ENCODE measurements at places on chromosomes 13 and 19.
A peak's percentile ranks its signal among the peaks of the same experiment; 100 is the strongest.

- DNase-seq, result no peak
These were observed 5.0 kb upstream of the IGSF23 start for GRCh38 chr19:44608391-44608821.

- DNase-seq, result no peak
These were observed 239.2 kb upstream of the SLITRK1 start for GRCh38 chr13:84121456-84121855.

- no peak for DNase-seq
These were observed 23.7 kb upstream of the TNFSF14 start for GRCh38 chr19:6693681-6694080.

GRCh38 chr19:11447347-11448262 is 12.2 kb downstream of the PRKCSH start:
- no peak for DNase-seq

- no peak for DNase-seq
These were observed 4.7 kb downstream of the LENG1 start for GRCh38 chr19:54154603-54155345.

DNA sequence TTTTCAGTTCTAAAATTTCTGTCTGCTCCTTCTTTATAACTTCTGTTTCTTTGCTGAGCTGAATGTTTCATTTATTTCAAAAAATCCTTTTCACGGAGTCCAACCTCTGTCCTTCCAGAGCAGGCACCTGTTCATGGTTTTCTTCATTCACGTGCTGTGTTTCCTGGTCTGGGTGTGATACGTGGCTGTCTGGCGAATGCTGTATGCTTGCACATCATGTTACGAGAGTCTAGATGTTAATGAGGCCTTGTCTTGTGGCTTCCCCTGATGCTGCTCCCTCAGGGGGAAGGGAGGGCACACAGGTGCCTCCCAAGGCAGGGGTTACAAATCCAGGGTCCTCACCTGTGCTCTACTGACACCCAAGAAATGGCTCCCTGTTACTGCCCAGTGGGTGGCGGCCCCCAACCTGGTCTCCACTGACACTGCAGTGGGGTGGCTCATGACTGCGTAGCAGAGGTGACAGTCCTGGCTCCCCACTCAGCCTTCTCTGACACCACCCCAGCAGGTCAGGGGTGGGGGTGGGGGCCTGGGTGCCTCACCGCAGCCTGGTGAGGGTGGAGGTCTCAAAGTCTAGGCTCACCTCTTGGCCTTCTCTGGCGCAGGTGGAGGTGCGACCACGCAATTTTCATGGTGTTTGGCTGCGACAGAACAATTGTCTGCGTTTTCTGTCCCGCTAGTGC is 20.1 kb upstream of the RAB20 start:
- no peak for DNase-seq

GRCh38 chr19:4357095-4357797 is 13.9 kb downstream of the MPND start:
- DNase-seq, result no peak

- no peak for DNase-seq
These were observed 10.0 kb downstream of the RFX1 start for GRCh38 chr19:13995878-13996765.

- no peak for DNase-seq
These were observed 3.6 kb upstream of the ADAMTSL5 start for GRCh38 chr19:1516395-1516753.

DNA sequence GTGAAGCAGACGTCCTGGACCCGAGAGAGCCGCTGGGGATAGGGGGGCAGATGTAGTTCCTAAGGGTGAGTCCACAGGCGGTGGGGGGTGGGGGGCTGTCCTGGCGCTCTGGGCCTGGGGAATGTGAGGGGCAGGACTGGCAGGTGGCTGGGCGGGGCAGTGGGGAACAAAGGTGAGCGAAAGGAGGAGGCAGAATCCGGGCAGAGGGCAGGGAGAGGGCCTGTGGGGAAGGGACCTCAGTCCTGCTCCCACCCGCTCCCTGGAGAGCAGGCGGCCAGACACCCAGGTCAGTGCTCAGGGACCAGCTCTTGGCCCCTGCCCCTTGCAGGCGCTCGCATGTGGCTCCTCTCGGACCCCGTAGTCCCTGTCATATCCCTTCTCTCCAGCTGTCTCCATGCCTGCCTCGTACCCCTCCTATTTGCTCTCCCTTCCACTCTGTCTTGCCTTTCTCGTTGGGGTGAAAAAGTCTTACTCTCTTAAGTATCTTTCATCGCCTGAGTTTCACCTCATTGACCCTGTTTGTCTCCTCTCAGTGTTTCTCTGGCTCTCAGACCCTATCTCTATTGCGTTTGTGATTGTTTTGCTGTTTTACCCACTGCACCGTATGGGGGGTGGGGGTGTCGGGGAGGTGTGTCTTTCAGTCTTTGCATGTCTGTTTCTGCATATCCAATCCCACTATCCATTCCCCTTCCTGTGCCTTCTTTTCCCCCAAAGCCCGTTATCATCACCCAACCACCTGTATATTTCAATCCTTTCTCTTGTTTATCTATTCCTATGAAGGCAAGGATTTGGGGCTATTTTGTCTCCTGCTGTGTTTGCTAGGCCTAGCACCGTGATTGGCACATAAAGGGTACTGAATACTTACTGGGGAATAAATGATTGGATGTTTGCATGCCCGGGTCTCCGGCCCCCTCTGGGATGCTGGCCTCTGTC is 5.8 kb downstream of the SPHK2 start:
- DNase-seq, result no peak

DNA sequence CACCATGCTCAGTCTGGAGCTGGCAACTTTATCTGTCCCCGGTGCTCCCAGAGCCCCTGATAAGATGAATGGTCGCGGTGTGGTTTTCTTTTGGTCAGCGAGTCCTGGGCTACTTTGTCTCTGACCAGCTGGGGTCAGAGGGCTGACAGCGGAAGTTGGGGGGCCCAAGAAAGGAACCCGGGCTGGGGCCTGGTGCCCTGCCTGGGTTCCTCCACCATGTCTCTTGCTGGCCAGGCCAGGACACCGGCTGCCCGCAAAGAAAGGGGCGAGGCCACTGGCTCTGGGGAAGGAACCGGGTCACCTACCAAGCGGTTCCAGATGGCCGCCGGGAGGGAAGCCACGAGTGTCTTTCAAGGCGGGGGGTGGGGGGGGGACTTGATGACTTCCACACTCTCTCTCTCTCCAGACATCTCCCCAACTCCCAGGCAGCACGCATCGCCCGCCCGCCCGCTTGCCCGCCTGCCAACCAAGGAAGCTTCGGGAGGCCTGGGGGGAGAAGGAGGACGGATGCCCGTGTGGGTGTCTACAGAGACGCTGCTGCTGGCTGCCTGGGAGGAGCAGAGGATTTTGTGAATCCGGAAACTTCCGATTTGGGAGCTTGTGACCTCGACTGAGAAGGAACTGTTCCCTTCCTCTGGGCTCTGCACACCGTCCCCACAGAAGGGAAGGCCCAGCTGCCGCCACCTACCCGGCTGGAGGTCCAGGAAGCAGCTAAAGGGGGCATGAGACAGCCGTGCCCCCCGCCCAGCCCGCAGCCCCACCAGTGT is 1.1 kb downstream of the PIP5K1C start:
- no peak for DNase-seq

DNA sequence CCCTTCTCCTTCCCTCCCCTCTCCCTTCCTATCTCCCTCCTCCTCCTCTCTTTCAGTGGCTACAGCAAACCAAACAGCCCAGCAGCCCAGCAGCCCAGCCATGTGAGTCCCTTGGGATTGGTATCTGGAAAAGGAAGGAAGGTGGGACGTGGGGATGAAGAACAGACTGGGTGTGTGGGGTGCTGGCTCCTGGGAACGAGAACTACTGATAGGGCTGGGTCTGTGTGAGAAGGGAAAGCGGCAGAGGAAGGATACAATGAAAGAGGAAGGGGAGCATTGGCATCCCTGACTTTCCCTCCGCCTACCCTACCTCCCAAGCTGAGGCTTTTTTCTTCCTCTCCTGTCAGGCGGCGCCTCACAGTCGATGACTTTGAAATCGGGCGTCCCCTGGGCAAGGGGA is 863 bp downstream of the AURKC start:
- DNase-seq, result no peak

- no peak for DNase-seq
These were observed 62.0 kb upstream of the C13orf46 start for GRCh38 chr13:114035583-114036531.

- no peak for DNase-seq
These were observed 4.2 kb downstream of the PLPPR2 start for GRCh38 chr19:11359421-11359820.

GRCh38 chr13:109028624-109029023 is 399.2 kb downstream of the MYO16 start:
- no peak for DNase-seq

GRCh38 chr13:75250526-75251178 is 231.3 kb downstream of the TBC1D4 start:
- DNase-seq, result no peak

- no peak for DNase-seq
These were observed 4.3 kb downstream of the CD209 start for GRCh38 chr19:7742991-7743390.

GRCh38 chr19:54373781-54374631 is 9.3 kb upstream of the LAIR1 start:
- DNase-seq, result no peak

GRCh38 chr19:55352040-55352439 is 2.5 kb downstream of the COX6B2 start:
- DNase-seq, result no peak

- no peak for DNase-seq
These were observed 206.1 kb downstream of the SUCLA2 start for GRCh38 chr13:47794963-47795362.

DNA sequence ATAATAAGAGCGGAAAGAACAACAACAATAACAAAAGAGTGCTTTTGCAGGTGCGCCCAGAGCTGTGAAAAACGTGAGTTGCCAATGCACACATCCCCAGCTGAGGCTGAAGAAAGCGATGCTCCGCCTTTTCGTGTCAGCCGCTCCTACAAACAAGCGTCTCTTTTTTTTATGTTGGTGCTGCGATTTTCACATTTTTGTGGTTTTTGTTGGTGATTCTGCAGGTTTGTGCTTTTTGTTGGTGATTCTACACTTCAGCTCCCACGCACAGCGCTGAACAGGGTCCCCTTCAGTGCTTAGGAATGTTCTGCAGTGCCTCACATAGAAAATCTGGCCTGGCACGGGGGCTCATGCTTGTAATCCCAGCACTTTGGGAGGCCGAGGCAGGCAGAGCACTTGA is 7.3 kb upstream of the SBK3 start:
- no peak for DNase-seq

- no peak for DNase-seq
These were observed 31.5 kb downstream of the ERCC5 start for GRCh38 chr13:102877303-102877702.

DNA sequence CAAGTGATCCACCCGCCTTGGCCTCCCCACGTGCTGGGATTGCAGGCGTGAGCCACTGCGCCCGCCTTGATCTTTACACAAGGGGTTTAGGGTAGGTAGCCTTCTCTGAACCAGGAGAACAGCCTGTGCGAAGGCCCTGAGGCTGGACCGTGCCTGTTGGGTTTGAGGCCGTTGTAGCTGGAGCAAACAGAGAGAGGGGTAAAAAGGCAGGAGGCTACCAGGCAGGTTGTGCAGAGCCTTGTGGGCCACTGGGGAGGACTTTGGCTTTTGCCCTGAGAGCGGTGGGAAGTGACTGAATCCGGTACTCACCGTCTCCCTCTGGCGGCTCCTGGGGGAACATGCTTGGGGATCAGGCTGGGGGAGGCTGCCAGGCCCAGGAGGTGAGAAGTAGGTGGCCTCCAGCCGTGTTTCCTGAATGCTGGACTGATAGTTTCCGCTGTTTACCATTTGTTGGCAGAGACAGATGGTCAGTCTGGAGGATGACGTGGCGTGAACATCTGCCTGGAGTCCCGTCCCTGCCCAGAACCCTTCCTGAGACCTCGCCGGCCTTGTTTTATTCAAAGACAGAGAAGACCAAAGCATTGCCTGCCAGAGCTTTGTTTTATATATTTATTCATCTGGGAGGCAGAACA is 24.6 kb downstream of the SPC24 start:
- DNase-seq, result peak; percentile 58

- DNase-seq, result no peak
These were observed 22.0 kb downstream of the NDFIP2 start for GRCh38 chr13:79502859-79503468.

DNA sequence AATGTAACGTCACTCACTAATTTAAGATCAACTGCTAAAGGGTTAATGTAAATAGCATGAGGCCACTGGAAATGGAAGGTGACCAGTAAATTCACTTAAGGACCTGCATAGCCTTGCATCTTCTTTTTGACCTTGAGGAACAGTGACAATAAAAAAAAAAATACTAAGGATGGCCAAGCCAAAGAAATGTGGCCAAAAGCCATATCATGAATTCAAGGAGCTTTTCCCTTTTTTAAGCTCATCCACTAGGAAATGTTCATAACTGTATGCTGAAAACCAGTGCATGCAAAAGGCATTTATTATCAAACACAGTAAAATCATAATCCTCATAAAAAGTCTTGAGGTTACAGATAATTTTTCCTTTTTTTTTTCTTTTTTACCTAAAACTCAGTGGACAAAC is 77.5 kb downstream of the LHFPL6 start:
- no peak for DNase-seq

GRCh38 chr19:32465176-32465575 is 59.6 kb downstream of the DPY19L3 start:
- no peak for DNase-seq

- no peak for DNase-seq
These were observed 25.1 kb downstream of the TMEM161A start for GRCh38 chr19:19113040-19113626.

DNA sequence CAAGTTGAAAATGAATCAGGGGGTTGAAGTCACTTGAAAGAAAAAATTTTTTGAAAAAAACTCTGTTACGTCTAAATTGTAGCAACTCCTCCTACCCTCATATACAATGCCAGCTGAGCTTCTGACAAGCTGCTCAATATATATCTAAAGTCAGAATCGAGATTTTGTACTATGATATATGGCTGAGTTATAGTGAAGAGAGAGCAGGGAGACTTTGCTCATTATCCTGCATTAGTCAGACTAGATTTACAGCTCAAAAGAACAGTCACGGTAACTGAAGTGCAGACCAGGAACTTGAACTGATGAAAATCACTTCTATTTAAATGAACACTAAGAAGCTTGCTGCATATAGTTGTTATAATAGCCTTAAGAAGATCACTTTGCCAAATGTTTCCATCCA is 153.1 kb downstream of the LACC1 start:
- no peak for DNase-seq

DNA sequence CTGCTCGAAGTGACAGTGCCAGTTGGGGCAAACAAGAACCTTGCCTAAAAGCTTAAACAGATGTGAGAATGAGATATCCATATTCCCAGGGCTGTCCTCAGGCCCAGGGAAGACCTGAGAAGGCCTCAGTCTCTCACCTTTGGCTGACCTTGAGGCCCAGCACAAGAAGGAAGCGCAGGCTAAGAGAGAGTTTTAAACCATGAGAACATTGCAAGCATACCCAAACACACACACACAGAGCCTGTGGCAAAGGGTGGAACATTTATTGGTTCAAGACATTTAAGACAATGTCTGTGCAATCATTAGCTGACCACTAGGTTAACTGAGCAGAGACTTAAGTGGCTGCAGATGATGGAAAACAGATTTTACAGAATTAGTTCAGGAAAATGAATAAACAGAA is 248.2 kb downstream of the NBEA start:
- DNase-seq, result no peak

- no peak for DNase-seq
These were observed 793 bp upstream of the SBK2 start for GRCh38 chr19:55537741-55538111.

GRCh38 chr13:65595916-65596315 is 1634.2 kb downstream of the PCDH9 start:
- no peak for DNase-seq

GRCh38 chr13:105979131-105980011 is 556.1 kb downstream of the EFNB2 start:
- no peak for DNase-seq

- no peak for DNase-seq
These were observed 478.1 kb upstream of the NBEA start for GRCh38 chr13:34464011-34464410.

- DNase-seq, result no peak
These were observed 2.0 kb downstream of the CDC34 start for GRCh38 chr19:533364-534058.
